D341Med (cell line): ENCODE measurements at places on chromosomes 1 and 21.

GRCh38 chr1:34870395-34870794 is 10.8 kb upstream of the SMIM12 start:
- no peak for DNase-seq

DNA sequence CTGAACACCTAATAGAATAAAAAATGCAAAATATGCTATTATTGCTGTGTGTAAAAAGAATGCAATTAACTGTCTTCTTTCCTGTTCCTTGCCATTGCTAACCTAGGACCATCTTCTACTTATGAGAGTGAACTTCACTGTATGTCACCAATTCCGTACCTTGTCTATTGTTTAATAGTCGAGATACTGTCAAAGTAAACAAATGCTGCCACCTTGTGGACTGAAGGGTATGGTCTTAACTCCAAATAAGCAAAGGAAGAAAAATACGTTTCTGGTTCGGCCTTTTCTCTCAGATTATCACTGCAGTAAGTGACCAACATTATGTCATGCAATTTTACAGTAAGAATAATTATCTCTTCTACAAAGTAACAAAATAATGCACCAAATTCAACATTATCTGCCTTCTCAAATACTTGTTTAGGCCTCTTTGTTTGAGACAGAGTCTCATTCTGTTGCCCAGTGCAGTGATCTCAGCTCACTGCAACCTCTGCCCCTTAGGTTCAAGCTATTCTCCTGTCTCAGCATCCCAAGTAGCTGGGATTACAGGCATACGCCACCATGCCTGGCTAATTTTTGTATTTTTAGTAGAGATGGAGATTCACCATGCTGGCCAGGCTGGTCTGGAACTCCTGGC is 133.4 kb downstream of the COP1 start:
- DNase-seq, result peak; percentile 56

DNA sequence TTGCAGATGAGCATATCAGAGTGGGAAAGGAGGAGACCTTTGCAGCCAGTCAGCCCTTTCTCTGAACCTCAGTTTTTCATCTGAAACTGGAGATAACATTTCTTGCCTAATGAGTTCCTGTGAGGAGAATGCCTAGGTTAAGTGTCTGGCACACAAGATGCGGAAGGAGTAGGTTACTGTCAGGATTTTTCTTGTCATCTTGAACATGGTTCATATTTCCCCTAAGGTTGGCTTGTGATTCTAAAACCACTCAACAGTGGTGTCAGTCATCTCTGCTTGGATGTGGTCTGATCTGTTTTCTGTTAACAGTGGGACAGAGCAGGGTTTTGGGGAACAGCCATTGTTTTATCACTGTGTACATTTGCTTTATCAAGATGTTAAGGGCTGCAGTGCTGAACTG is 70.6 kb downstream of the TGFB2 start:
- no peak for DNase-seq

DNA sequence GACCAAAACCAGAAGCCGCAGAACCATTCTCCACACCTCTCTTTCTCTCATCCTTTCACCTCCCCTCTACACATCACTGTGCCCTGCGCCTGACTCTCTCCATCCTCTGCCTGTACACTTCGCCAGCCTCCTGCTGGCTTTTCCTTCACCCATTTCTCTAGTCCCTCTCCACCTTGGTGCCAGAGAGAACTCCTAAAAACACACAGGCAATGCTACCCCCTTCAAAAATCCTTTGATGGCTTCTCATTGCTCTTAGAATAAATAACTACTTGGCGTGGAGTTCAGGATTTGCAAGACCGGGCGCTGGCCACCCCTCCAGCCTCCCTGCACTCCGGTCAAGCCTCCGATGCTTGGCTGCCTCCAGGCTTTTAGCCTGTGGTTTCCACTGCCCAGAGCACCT is 8.6 kb downstream of the CRABP2 start:
- DNase-seq, result no peak

- no peak for DNase-seq
Measured at GRCh38 chr1:157774412-157774811, 2.5 kb downstream of the FCRL2 start.

DNA sequence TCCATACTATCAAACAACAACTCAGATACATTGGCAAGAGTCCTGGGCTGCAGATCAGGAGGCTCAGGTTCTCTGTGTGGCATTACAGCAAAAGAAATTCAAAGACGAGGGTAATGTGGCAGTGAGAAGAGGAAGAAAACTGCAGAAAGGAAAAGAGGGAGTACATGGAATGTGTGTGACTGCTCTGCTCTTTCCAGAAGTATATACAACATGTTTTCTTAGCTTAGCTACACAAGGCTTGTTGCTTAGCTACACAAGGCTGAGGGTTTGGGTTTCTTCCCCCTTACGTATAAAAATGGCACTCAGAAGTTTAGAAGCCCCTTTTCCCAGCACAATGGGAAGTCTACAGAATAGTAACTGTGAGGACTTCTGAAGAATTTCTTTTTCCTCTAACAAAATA is 86.0 kb downstream of the PRRX1 start:
- DNase-seq, result no peak

- no peak for DNase-seq
Measured at GRCh38 chr1:39490596-39491145, 765 bp upstream of the BMP8A start.

DNA sequence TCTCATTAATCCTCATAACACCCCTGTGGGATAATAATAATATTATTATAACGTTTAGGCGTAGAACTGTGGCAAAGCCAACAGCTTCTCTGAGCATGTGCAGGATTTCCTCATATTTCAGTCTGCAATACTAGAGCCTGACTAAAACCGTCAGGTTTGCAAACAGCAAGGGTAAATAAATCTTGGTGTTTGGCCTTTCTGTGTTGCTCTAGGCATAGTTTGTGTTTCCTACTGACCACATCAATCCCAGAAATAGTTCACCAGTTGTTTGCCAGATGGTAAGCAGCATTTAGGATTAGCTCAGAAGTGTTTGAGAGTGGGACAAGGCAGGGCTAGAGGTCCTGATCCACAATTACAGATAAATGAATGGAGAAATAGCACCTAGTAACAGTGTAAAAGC is 2.8 kb upstream of the KCNA3 start:
- no peak for DNase-seq

- no peak for DNase-seq
Measured at GRCh38 chr1:161836018-161836417, 69.9 kb downstream of the ATF6 start.

- no peak for DNase-seq
Measured at GRCh38 chr1:15123270-15123669, 30.3 kb upstream of the TMEM51 start.

- DNase-seq, result peak; percentile 26
Measured at GRCh38 chr1:82517586-82517985, 716.9 kb downstream of the ADGRL2 start.

- DNase-seq, result no peak
Measured at GRCh38 chr21:45408271-45408791, 3.4 kb downstream of the COL18A1 start.

DNA sequence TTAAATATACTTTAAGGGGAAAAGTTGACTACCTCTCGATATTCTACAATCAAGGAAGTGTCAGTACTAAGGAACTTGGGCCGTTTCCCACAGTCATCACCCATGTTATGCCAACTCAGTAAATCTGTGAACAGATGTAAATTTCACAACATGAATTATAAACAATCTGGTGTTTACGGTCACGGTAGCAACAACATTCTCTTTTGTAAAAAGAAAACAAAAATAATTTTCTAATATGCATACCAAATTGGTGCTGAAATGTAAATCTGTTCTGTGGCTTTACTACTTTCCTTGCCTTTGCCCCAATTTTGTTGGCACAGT is 1.2 kb downstream of the SH3GLB1 start:
- DNase-seq, result no peak

GRCh38 chr1:201739080-201739479 is 89.9 kb upstream of the IPO9 start:
- no peak for DNase-seq

GRCh38 chr1:171869097-171869496 is 27.8 kb downstream of the DNM3 start:
- DNase-seq, result no peak

- no peak for DNase-seq
Measured at GRCh38 chr1:13751458-13751871, 51.5 kb downstream of the PRDM2 start.

GRCh38 chr1:184910691-184911091 is 63.6 kb downstream of the NIBAN1 start:
- no peak for DNase-seq

DNA sequence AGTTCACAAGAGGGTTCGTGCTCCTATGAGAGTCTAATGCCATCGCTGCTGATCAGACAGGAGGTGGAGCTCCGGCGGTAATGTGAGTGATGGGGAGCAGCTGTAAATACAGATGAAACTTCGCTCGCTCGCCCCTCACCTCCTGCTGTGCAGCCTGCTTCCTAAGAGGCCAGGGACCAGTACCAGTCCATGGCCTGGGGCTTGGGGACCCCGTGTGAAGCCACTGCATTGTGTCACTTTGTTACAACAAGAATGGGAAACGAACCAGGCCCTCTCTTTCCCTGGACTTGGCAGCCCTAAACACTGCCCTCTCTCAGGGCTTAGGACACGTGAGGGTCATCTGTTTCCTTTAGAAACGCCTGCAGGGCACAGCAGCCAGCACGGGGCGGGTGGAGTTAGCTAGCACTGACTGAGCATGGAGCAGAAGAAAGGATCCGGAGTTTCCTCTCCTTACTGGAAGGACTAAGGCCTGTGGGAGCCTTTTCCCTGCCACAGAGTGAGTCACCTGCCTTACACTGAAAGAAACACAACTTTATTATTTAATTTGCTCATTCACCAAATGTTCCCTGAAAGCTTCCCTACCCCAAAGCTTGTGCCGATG is 185.2 kb upstream of the TMEM51 start:
- DNase-seq, result no peak

DNA sequence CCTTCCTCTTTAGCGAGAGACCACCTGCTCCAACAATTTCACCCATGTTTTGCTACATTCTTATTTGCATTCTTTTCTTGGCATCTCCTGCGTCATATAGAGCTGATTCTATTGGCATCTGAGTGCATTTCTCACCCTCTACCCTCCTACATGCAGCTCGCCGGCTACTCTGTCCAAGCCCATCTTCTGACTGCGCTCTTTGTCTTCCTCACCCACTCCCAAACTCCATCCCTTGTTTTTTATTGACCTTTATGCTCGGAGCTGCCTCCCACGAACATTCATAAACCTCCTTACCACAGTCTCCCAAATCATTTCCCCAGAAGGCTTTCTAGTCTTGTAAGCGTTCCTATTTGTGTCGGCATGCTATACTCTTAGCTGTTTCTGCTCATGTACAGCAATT is 33.6 kb upstream of the FMN2 start:
- no peak for DNase-seq

GRCh38 chr1:40004857-40005256 is 35.7 kb upstream of the CAP1 start:
- DNase-seq, result no peak

DNA sequence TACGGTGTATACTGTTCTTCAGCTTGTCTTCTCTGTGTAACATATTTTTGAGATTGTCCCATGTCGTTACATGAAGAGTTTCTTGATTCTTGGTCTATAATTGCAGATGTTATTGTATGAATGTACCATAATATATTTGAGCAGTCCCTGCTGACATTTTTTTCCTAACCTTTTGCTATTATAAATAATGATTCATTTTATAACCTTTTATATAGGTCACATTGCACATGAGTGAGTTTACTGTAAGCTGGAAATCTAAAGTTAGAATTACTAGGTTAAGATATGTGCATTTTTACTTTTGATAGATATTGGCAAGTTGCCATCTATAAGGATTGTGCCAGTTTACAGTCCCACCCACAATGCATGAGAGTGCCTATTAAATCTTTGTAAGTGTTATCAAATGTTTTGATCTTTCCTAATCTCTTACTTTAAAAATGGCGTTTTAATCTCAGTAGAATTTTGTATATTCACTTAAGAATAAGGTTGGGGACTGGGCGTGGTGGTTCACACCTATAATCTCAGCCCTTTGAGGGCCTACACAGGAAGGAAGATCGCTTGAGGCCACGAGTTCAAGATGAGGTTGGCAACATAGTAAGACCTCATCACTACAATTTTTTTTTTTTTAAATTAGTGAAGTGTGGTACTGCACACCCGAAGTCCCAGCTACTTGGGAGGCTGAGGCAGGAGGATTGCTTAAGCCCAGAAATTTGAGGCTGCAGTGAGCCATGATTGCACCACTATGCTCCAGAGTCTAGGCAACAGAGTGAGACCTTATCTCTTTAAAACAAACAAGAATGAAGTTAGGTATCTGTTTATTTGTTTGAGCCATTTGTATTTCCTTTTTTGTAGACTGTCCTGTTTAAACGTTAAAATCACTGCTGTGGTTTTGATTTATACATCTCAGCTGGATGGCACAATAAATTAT is 36.5 kb downstream of the ZMYM1 start:
- no peak for DNase-seq

DNA sequence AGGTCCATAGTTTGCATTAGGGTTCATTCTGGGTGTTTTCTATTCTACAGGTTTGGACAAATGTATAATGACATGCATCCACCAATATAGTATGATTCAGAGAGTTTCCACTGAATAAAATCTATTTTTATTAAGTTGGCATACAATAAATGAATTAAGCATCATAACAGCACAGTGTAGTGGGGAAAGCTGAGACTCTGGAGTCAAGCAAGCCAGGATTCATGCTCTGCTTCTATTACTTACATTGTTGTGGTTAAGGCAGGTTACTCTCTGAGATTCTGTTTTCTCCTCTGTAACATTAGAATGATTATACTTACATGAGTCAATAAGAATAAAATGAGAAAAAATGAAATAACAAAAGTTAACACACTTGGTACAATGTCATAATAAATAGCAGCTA is 131.3 kb downstream of the SLC30A10 start:
- DNase-seq, result no peak

DNA sequence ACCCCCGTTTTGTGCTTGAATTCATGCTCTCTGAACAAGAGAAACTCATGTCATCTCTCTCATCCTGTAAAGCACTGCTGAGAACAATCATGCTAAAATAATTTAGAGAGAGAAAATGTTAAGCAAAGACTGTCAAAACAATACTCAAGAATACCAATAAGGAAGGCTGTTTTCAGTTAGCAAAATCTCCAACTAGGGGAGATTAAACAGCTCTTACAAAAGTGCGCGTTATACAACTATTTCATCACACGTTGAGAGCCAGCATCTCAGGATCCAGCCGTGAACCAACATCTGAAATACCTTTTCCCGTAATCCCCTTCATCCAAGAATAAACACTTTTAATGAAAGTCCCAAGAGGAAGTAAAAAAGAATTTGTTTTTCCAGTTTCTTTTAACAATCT is 44.1 kb upstream of the KCNJ15 start:
- no peak for DNase-seq

DNA sequence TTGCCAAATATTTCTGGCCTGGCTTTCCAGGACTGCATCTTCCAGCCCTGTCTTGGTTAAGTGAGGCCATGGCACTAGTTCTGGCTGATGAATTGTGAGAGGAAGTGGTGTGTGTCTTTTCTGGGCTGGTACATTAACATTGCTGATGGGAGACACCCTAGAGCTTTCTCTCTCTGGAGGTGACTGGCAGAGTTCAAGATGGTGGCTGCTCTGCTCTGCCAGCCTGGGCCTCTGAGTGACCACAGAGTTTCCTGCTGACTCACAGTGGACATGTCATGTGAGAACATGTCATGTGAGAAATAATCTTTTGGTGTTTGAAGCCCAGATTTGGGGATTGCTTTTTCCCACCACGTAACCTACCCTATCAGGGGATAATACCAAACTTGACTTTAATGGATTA is 218.0 kb upstream of the KIAA0040 start:
- no peak for DNase-seq
